Vein endothelial cell (primary cell): ENCODE measurements at places on chromosomes 5 and 9. TPM values are rescaled to one million over a fixed set of nuclear protein-coding genes. Genes with fewer than 3 reads are reported as not detected.

Gene SLC6A18
- total RNA-seq, result not detected in 2 replicates

Gene GPR150
- total RNA-seq, result 0.29 and 0.33 TPM in 2 replicates

Gene NUP188
- total RNA-seq, result 54.9 and 64.4 TPM in 2 replicates

Gene CXXC5
- 6.5 and 20.3 TPM in 2 replicates for total RNA-seq

Gene SPATA31E1
- total RNA-seq, result not detected in 2 replicates

Gene TAF11L10
- total RNA-seq, result not detected in 2 replicates

Gene VCAN
- 10.4 and 26.8 TPM in 2 replicates for total RNA-seq

Gene LRRC70
- 45.9 and 48.7 TPM in 2 replicates for total RNA-seq

Gene IL33
- 4.8 and 12.7 TPM in 2 replicates for total RNA-seq

Gene CATSPER3
- under 0.01 TPM in 1 of 2 replicates, not detected in the other for total RNA-seq

Gene GARIN3
- total RNA-seq, result not detected in 2 replicates

Gene TPM2
- total RNA-seq, result 10.5 and 20.2 TPM in 2 replicates

Gene ZNF658
- total RNA-seq, result 5.5 and 5.6 TPM in 2 replicates

Gene GRM6
- not detected in 2 replicates for total RNA-seq

Gene ADAMTS16
- total RNA-seq, result under 0.01 TPM in 1 of 2 replicates, not detected in the other

Gene TAF11L6
- total RNA-seq, result not detected in 2 replicates

Gene LIFR
- 60.4 and 75.7 TPM in 2 replicates for total RNA-seq

Gene SPATA31D3
- total RNA-seq, result not detected in 2 replicates

Gene SLC45A2
- 0.10 TPM in 1 of 2 replicates, not detected in the other for total RNA-seq

Gene OR2V1
- total RNA-seq, result not detected in 2 replicates

Gene UGCG
- 50.6 and 59.1 TPM in 2 replicates for total RNA-seq

Gene C5orf58
- not detected in 2 replicates for total RNA-seq

Gene PCDHAC1
- 0.10 and 0.33 TPM in 2 replicates for total RNA-seq

Gene UHRF2
- 99.3 and 115 TPM in 2 replicates for total RNA-seq

Gene FAT2
- total RNA-seq, result under 0.01 TPM in 1 of 2 replicates, not detected in the other

Gene KIF20A
- total RNA-seq, result 33.6 and 61.7 TPM in 2 replicates

Gene SH2D3C
- total RNA-seq, result 71.9 and 85.9 TPM in 2 replicates

Gene ENTPD2
- total RNA-seq, result not detected in 2 replicates

Gene NHP2
- 179 and 204 TPM in 2 replicates for total RNA-seq

Gene ZNF879
- 4.2 and 4.4 TPM in 2 replicates for total RNA-seq

Gene PHF19
- 28.7 and 44.6 TPM in 2 replicates for total RNA-seq

Gene SPATA31A3
- total RNA-seq, result not detected in 2 replicates

Gene ASPN
- not detected in 2 replicates for total RNA-seq

Gene ADRA1B
- total RNA-seq, result 0.29 and 0.33 TPM in 2 replicates

Gene OGN
- total RNA-seq, result not detected in 2 replicates

Gene OTULINL
- under 0.01 and 0.19 TPM in 2 replicates for total RNA-seq

Gene ACTL7A
- not detected in 2 replicates for total RNA-seq

Gene EQTN
- total RNA-seq, result not detected in 2 replicates

Gene C9orf85
- total RNA-seq, result 12.7 and 13.4 TPM in 2 replicates

Gene LCN2
- total RNA-seq, result not detected in 2 replicates

Gene ROPN1L
- total RNA-seq, result 0.96 and 1.3 TPM in 2 replicates

Gene FAM151B
- 1.6 and 3.3 TPM in 2 replicates for total RNA-seq

Gene PCDHB12
- total RNA-seq, result 0.76 and 0.98 TPM in 2 replicates

Gene LHFPL2
- total RNA-seq, result 46.7 and 65.9 TPM in 2 replicates

Gene GABRA1
- not detected in 2 replicates for total RNA-seq

Gene ECSCR
- total RNA-seq, result 329 and 359 TPM in 2 replicates

Gene ZNF366
- 3.6 and 18.2 TPM in 2 replicates for total RNA-seq
